ENCODE measurements at places on chromosomes 11 and 22. TPM values are rescaled to one million over a fixed set of nuclear protein-coding genes. Genes with fewer than 3 reads are reported as not detected.

DNA sequence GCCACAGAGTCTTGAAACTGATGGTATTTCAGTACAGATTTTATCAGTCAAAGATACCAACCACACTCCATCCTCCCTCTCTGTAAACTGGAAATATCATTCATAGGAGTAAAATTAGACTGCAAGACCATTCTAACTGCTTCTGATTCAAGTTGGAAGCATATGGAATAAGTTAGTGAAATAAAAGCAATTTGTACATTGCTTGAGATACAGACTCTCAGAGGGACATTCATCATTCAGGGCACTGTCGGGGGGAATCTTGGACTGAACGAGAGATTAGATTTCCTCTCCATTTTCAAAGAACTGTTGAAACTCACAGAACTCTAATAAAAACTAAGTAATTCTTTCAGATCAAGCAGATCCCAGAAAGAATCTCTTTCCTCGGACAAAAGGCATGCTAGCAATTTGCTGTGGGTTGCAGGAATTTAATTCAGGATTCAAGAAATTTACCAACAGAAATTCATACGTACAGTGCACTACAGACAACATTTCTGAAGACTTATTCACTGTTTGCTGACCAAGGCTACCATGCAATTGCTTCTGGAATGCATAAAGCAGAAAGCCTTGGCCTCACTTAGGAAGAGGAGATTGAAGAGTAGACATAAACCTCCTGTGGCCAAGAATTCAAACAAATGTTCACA lies 34.1 kb downstream of the PAMR1 start:
- H3K4me1 ChIP-seq: no peaks in the 10 kb centered on the region
- H3K27ac ChIP-seq: no peak overlapping the region

- no peak overlapping the region for H3K27ac ChIP-seq
- H3K4me3 ChIP-seq: no peak overlapping the region
- H3K36me3 ChIP-seq: no peaks in the 10 kb centered on the region
- DNase-seq: no peak
Measured at GRCh38 chr11:132621976-132622580, 910.2 kb downstream of the OPCML start.

GRCh38 chr11:24685821-24686220 lies 189.0 kb downstream of the LUZP2 start:
- no peaks in the 10 kb centered on the region for H3K27me3 ChIP-seq
- H3K4me3 ChIP-seq: no peak overlapping the region
- DNase-seq: no peak
- H3K36me3 ChIP-seq: no peaks in the 10 kb centered on the region
- H3K4me1 ChIP-seq: no peaks in the 10 kb centered on the region
- H3K27ac ChIP-seq: no peak overlapping the region

DNA sequence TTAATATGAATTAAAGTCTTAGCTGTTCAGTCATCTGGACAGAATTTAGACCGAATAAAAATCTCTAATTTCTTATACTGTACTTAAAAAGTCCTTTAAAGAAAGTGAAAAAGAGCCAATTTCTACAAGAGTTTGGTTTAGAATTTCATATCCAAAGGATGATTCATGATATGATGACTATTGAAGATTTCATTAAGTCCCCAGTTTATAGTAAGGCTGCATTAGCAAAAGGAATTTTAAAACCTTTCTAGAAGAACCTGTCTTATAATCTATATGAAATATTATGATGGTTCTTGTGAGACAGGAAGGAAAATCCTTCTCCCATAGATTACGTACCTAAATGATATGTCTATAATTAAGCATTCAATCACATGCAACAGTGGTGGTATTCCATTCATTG lies 34.8 kb downstream of the TSG101 start:
- H3K27me3 ChIP-seq: no peaks in the 10 kb centered on the region
- H3K27ac ChIP-seq: no peak overlapping the region
- no peak for DNase-seq
- no peak overlapping the region for H3K4me3 ChIP-seq
- no peaks in the 10 kb centered on the region for H3K4me1 ChIP-seq

Gene FLRT1
- 2.5 TPM for total RNA-seq

Gene MISFA
- total RNA-seq: 7.1 TPM

DNA sequence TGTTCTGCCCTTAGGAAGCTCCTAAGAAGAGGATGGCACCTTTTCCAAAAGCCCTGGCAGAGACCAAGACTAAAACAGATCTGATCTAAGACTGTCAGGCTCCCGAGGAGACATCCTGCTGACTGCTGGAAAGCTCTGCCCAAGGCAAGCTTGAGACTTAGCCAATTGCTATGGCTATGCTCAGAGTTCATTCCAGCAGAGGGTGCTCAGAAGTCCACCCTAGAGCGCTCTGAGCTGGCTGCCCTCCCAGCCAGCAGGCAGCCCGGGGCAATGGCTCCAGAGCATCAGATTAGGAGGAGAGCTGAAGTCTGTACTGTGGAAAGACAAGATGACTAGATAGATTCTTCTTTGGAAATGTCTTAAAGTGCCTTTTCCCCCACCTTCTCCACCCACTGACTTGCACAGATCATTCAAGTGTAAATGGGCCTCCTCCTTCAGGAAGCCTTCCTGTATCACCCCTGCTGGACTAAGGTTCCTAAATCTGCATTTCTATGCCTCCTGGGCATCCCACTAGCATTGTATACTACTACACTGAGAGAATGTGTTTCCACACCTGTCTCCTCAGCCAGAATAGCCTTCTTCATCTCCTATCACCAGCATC lies 23.4 kb downstream of the LRRC55 start:
- no peak overlapping the region for H3K4me3 ChIP-seq
- H3K4me1 ChIP-seq: peaks cover 44% of the 10 kb centered on the region
- no peaks in the 10 kb centered on the region for H3K36me3 ChIP-seq
- H3K27me3 ChIP-seq: peaks cover 3% of the 10 kb centered on the region
- no peak overlapping the region for H3K27ac ChIP-seq

Gene SCN2B
- 0.69 TPM for total RNA-seq

Gene HEPACAM
- 0.42 TPM for total RNA-seq

Gene CDC42EP1
- 38.1 TPM for total RNA-seq

- H3K27me3 ChIP-seq: no peaks in the 10 kb centered on the region
- H3K4me3 ChIP-seq: no peak overlapping the region
- no peak overlapping the region for H3K27ac ChIP-seq
- DNase-seq: no peak
Measured at GRCh38 chr11:76736773-76737495, 46.2 kb upstream of the TSKU start.

- no peaks in the 10 kb centered on the region for H3K27me3 ChIP-seq
- no peaks in the 10 kb centered on the region for H3K36me3 ChIP-seq
Measured at GRCh38 chr11:2517016-2517385, 72.2 kb downstream of the KCNQ1 start.

DNA sequence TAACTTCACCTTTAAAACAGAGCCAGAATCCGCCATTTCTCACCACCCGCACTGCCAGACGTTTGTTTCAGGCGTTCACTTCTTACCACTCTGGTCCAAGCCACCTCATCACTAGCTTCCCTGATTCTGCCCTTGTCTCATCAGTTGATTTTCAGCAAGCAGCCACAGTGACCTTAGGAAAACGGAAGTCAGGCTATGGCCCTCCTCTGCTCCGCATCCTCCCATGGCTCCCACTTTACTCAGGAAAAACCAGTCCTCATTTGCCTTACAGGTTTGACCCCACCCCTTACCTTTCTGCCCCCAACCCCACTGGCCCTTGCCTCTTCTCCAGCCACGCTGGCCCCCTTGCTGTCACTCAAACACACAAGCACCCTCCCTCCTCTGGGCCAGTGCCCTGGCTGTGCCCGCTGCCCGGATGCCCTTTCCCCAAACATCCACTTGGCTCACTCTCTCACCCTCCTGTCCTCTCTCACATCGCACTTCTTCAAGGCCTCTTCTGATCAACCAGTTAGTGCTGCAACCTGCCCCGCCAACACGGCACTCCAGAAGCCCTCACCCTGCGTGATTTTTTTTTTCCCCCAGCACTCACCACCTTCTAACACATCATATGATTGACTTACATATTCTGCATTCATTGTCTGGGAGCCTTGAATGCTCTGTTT lies 18.9 kb downstream of the TPST2 start:
- H3K4me3 ChIP-seq: no peak overlapping the region
- peaks cover 2% of the 10 kb centered on the region for H3K4me1 ChIP-seq
- H3K36me3 ChIP-seq: no peaks in the 10 kb centered on the region
- H3K27me3 ChIP-seq: no peaks in the 10 kb centered on the region

DNA sequence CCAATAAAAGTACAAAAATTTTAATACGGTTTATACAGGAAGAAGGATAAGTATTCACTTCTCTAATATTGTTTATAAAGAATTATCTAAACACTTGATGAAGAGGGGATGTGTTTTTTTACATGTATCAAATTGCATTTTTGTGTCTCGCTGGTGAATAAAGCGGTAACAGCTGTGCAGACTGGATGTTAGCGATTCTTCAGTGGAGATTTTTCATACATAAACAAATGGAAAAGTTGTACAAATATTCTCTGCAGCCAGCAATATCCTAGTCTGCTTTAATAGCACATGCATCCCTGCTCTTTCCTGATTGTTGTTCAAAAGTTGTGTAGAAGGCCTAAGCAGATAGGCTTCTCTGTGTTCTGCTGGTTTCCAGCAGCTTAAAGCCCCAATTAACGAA lies 369.3 kb downstream of the SOX6 start:
- H3K36me3 ChIP-seq: no peaks in the 10 kb centered on the region
- no peak overlapping the region for H3K4me3 ChIP-seq
- DNase-seq: no peak
- H3K27me3 ChIP-seq: no peaks in the 10 kb centered on the region
- H3K27ac ChIP-seq: no peak overlapping the region
- peaks cover 10% of the 10 kb centered on the region for H3K4me1 ChIP-seq

DNA sequence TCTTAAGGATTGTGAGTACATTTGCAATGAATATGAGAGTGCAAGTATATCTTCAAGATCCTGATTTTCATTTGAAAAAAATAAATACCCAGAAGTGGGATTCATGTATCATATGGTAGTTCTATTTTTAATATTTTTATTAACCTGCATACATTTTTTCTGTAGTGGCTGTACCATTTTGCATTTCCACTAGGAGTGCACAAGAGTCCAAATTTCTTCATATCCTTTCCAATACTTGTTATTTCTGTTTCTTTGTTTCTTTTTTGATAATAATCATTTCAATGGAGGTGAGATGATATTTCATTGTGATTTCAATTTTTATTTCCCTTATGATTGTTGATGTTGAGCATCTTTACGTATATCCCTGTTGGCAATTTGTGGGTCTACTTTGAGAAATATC lies 759.8 kb upstream of the CNTN5 start:
- H3K27me3 ChIP-seq: no peaks in the 10 kb centered on the region
- no peak overlapping the region for H3K4me3 ChIP-seq
- no peak overlapping the region for H3K27ac ChIP-seq
- DNase-seq: no peak

Gene SLC25A18
- 1.5 TPM for total RNA-seq

GRCh38 chr22:38038426-38038825 lies 18.8 kb upstream of the PICK1 start:
- no peaks in the 10 kb centered on the region for H3K27me3 ChIP-seq
- no peaks in the 10 kb centered on the region for H3K36me3 ChIP-seq
- peak overlapping the region; percentile 63 for H3K27ac ChIP-seq
- no peak overlapping the region for H3K4me3 ChIP-seq

Gene SYNGR1
- total RNA-seq: 27.7 TPM

DNA sequence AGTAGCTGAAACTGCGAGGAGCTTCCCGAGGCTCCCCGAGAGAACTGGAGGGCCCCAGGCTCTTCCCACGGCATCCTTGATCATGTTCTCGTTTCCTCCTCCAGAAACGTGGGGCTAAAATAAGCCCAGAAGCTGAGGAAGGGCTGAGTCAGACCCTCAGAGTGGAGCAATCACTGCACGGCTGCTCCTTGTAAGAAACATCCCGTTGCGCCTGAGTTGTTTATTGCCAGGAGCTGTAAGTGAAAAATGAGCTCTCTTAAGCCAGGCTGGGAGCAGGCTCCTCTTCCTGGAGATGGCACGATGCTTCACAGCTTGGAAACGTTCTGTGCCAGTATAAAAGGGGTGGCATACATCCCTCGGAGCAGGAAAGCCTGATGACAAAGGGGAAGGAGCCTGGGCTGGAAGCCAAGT lies 47.3 kb upstream of the SYN3 start:
- no peaks in the 10 kb centered on the region for H3K36me3 ChIP-seq
- H3K4me1 ChIP-seq: no peaks in the 10 kb centered on the region
- DNase-seq: no peak
- peaks cover 15% of the 10 kb centered on the region for H3K27me3 ChIP-seq
- H3K27ac ChIP-seq: no peak overlapping the region

- DNase-seq: no peak
- no peak overlapping the region for H3K27ac ChIP-seq
- no peaks in the 10 kb centered on the region for H3K27me3 ChIP-seq
- no peak overlapping the region for H3K4me3 ChIP-seq
- peaks cover 38% of the 10 kb centered on the region for H3K36me3 ChIP-seq
- H3K4me1 ChIP-seq: peaks cover 7% of the 10 kb centered on the region
Measured at GRCh38 chr11:95831198-95831883, 41.0 kb downstream of the CEP57 start.

GRCh38 chr22:42587588-42588175 lies 27.0 kb downstream of the POLDIP3 start:
- no peak for DNase-seq
- no peak overlapping the region for H3K27ac ChIP-seq
- no peak overlapping the region for H3K4me3 ChIP-seq
- H3K36me3 ChIP-seq: peaks cover 50% of the 10 kb centered on the region
- H3K27me3 ChIP-seq: no peaks in the 10 kb centered on the region

DNA sequence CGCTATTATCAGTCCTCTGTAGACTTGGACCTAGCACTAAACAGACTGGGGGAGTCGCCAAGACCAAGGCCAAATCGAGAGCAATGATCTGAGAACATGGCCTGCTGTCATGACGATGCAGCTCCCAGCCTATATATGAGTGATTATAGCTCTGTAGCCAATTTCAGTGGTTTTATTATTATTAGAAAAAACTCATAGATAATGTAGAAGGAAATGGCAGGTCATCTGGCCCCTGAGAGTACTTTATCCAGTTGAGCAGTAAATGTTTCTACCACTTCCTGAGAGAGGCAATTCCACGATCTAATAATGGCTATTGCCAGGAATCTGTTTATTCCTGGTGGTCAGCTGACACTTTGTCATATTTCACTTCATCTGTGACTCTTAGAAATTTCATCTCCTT lies 666.7 kb downstream of the OPCML start:
- H3K36me3 ChIP-seq: no peaks in the 10 kb centered on the region
- DNase-seq: no peak
- H3K27ac ChIP-seq: no peak overlapping the region
- no peaks in the 10 kb centered on the region for H3K4me1 ChIP-seq
- H3K27me3 ChIP-seq: no peaks in the 10 kb centered on the region

All from esophagus muscularis mucosa (tissue), 4 donors.